IPS-NIHi11 (cell line): ENCODE measurements at places on chromosomes 5 and 9.

DNA sequence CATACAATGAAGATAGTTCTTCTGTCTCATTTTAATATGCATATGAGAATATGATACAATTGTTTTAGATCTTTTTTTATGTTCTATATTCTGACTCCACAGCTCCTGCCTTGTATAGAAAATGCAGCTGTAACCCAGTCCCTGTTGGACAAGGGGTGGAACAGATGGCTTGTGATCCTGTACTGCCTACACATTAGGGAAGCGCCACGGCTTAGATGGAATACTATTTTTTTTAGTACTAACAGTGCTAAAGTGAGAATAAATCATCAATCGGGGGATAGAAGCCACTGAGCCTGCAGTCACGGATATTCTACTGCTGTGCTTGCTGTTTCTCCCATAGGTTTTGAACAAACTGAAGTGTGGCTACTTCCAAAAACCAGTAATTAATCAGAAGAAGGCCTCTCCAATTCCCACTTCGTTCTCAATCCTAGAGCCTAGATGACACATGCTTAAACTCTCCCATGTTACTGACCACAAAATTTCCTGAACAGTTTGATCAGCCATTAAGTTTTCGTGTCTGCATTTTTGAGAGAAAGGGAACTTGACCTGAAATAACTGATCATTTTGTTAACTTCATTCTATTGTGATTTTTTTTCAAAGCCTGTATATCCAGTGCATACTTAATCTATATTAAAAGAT, 150.3 kb downstream of the CDH18 start:
- DNase-seq = no peak

DNA sequence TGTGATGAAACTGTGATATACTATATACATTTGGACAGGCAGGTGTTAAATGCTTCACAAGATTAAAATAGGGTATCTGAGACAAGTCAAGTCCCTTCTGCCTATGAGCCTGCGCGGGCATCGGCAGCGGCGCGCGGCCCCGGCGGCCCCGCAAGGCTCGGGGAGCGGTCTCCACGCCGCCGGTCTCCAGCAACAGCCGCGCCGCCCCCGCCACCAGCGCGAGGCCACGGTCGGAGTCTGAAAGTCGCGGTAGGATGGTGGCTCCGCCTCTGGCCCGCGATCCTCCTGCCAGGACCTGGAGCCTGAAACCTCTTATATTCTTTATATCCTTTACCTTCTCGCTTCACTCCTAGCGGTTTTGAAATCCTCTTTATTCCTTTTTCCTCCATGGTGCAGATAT, 99.4 kb downstream of the INSL6 start:
- no peak for DNase-seq

GRCh38 chr5:94197970-94198369, 420.4 kb downstream of the KIAA0825 start:
- DNase-seq = no peak

GRCh38 chr5:125413496-125414274, 667.2 kb upstream of the ZNF608 start:
- no peak for DNase-seq

DNA sequence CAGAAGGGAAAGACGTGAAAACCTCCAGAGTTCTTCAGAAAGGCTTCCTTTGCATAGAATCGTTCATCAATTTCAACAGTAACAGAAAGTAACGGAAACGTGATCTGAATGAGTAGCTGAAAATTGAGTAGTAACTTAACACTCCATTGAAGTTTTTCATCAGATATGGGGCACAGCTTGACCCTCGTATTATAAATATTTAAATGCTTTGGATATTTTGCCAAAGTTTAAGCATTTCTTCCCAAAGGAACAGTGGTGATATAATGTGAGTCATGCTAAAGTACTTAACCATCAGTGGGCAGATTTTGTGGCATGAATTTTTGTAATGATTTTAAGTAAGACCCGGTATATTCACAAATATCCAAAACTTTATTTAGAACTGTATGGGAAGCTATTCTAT, 67.4 kb upstream of the ADAMTS19 start:
- no peak for DNase-seq

- no peak for DNase-seq
Measured at GRCh38 chr9:99398241-99398640, 176.2 kb downstream of the SEC61B start.

- no peak for DNase-seq
Measured at GRCh38 chr5:2658881-2659470, 92.5 kb downstream of the IRX2 start.

GRCh38 chr9:71748280-71748743, 20.0 kb downstream of the CEMIP2 start:
- no peak for DNase-seq

- DNase-seq = no peak
Measured at GRCh38 chr9:4164356-4164755, 135.5 kb downstream of the GLIS3 start.

DNA sequence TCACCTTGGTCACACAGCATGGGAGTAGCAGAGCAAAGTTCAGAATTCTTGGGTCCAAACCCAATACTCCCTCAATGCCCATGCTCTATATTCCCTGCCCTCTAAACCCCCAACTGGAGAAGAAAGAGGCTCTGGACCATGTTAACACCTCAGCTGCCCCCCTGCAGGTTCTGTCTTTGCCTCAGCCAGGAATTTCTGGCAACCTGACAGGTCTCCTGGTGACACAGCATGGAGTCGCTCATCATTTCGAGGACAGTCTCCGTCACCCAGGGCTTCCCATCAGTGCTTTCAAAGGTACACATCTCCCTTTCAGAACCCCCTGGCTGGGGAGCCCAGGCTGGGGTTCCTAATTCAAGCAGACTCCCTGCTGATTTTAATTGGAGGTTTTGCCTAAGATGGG, 189.5 kb downstream of the BRINP1 start:
- no peak for DNase-seq

DNA sequence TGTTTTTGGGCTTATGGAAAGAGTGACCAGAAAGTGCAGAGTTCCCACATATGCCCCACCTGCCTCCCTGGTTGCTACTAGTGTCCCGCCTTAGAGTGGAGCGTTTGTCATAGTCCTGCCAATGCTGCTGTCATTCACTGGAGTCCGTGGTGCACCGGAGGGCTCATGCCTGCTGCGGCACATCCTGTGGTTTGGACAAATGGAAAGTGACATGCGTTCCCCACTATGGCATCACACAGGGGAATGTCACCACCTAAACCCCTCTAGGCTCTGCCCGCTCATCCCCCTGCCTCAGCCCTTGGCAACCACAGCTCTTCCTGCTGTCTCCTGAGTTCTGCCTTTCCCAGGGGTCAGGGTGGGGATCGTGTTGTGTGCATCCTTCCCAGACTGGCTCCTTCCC, 29.2 kb downstream of the IRX4 start:
- no peak for DNase-seq

DNA sequence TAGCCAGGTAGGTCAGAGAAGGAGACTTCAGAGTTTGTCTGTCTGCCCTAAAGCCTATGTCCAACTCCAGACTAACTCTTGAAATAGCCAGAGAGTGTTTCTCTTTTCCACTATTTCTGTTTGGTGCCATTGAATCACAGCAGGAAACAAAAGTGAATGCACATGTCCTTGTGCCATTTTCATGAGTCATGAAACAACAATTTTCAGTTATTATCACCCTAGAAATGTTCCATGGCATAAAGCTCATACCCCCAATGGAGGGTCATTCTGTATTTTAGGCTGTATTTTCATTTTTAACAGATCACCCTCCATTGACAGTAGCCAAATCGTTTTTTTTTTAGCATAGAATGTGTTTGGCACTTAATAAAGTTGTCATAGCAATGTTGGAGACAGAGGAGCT, 124.7 kb downstream of the PAPPA start:
- DNase-seq = no peak

GRCh38 chr5:105817914-105818313, 1852.8 kb downstream of the EFNA5 start:
- DNase-seq = no peak

GRCh38 chr9:111232997-111233790, 96.8 kb downstream of the OR2K2 start:
- DNase-seq = peak; percentile 21

GRCh38 chr5:173108914-173109313, 35.4 kb upstream of the BNIP1 start:
- DNase-seq = no peak

GRCh38 chr5:115458416-115458815, 86.2 kb downstream of the FEM1C start:
- DNase-seq = no peak

- DNase-seq = no peak
Measured at GRCh38 chr9:79378107-79378506, 193.7 kb upstream of the TLE4 start.

DNA sequence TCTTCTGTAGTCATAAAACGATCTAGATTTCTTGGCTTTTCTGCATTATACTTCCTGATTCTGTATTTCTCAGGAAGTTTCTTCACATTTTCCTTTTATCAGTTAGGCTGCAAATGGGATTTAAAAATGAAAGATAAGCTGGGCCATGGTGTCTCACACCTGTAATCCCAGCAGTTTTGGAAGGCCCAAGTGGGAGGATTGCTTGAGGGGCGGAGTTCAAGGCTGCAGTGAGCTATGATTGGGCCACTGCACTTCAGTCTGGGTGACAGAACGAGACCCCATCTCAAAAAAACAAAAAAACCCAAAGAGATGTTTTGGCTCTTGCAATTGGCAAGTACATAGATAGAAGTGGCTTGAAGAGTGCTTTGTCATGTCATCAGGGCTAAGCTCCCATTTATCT, 26.2 kb upstream of the APC start:
- DNase-seq = no peak

DNA sequence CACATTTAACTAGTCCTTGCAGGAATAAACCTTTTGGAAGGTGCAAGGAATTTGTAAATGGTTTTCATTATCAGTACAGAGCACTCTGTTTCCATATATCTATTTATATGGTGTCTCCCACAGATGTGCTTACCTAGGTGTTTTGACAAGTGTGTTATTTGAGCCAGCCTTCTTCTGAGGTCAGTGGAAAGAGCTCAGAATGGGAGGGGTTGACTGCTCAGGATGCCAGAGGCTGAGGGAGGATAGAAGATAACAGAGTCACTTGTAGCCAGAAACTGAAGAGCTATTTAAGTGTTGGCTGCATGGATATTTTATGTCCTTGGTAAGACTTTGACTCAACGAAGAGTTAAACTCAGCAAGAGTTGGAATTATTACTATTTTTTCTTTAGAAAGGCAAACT, 5.0 kb downstream of the CMYA5 start:
- DNase-seq = no peak

DNA sequence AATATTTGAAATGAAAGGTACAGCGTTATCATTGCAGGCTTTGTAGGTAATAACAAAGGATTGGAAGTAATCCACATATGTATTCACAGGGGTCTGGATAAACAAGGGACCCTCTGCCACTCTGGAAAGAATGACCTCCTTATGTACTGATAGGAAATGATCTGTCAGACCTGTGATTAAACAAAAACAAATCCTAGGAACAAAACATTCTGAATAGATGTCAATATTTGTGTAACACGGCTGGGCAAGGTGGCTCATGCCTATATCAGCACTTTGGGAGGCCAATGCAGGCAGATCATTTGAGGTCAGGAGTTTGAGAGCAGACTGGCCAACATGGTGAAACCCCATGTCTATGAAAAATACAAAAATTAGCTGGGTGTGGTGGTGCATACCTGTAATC, 42.3 kb downstream of the NSUN2 start:
- no peak for DNase-seq

DNA sequence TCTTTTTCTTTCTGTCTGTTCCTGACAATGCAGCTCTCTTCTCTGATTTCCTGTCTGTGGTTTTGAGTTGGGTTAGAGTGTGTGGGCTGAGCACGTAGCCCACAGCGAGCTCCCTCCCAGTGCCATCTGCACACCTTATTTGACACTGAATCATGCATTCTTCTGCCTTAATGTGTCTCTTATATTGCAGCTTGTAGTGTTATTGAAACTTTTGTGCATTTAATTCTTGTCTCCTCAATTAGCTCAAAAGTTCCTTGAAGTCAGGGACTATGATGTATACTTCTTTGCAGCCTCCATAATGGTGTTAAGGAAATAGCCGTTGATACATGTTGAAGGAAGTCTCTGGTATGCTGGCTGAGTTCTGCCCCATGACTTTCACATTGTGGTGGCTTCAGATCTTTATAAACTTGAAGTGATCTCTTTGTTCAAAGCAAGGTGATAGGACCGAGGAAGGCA, 576.2 kb upstream of the CLINT1 start:
- DNase-seq = no peak

DNA sequence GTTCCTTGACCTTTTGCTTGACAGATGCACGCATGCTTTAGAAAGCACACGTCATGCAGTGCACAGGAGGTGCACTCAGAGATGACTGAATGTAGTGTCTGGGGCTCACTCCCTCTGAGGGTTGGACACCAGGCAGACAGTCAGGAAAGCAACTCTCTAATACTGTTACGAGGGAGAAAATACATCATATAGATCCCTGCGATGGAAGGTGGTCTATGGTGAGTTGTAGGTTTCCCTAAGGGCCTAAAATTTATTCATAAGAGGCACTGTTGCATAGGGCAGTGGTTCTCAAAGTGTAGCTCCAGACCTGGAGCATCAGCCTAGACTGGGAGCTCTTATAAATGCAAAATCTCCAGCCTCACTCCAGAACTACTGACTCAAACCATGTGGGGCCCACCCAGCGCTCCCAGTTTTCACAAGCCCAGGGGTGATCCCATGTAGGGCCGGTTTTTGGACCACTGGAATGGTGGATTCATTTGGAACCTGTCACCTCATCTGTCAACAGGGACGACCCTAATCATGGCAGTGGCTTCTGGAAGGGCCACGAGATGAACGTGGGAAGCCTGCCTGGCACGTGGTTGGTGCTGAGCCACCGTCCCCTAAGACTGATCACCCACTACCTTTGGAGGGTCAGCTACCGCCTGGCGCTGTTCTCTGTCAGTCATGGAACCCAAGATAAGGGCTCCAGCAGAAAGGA, 16.8 kb upstream of the PHF19 start:
- no peak for DNase-seq

DNA sequence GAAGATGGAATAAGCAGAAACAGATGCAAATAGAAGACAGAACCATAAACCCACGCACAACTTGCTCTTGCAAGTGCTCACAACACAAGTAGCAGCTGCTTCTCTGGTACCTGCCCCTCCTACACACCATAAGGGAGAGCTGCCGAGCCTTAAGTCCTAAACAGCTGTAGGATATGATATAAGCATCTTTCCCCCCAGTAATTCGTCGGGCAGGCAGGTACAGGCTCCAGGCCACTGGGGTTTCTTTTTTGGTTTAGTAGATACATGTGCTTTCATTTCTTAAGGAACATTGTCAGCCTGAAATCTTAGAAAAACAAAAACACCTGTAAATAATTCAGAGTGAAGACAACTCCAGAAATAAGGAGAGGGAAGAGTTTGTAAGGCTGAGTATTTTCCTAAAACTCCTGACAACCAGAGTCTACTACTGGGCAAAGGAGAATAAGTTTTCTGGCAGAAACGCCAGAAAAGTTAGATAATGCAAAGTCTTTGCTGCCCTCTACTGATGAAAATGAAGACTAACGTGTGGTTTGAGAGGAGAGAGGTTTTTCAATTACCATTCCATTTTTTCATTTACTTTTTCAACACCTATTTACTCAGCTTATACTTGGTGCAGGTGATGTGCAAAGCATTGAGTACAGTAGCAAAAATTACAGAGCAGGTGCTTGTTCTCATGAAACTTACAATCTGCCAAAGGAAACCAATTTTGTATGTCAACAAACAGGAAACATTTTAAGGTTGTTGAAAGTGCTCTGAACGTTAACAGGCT, 20.1 kb upstream of the TCERG1 start:
- DNase-seq = peak; percentile 56

GRCh38 chr5:87582149-87582548, 169.4 kb upstream of the CCNH start:
- DNase-seq = no peak

GRCh38 chr9:72883875-72884274, 69.0 kb downstream of the ALDH1A1 start:
- DNase-seq = no peak

- DNase-seq = no peak
Measured at GRCh38 chr5:123181394-123181801, 92.4 kb downstream of the PRDM6 start.
